ENCODE measurements at places on chromosomes 13 and 19. TPM values are rescaled to one million over a fixed set of nuclear protein-coding genes. Genes with fewer than 3 reads are reported as not detected.
A peak's percentile ranks its signal among the peaks of the same experiment; 100 is the strongest.

The PRKCG gene
- total RNA-seq = not detected

DNA sequence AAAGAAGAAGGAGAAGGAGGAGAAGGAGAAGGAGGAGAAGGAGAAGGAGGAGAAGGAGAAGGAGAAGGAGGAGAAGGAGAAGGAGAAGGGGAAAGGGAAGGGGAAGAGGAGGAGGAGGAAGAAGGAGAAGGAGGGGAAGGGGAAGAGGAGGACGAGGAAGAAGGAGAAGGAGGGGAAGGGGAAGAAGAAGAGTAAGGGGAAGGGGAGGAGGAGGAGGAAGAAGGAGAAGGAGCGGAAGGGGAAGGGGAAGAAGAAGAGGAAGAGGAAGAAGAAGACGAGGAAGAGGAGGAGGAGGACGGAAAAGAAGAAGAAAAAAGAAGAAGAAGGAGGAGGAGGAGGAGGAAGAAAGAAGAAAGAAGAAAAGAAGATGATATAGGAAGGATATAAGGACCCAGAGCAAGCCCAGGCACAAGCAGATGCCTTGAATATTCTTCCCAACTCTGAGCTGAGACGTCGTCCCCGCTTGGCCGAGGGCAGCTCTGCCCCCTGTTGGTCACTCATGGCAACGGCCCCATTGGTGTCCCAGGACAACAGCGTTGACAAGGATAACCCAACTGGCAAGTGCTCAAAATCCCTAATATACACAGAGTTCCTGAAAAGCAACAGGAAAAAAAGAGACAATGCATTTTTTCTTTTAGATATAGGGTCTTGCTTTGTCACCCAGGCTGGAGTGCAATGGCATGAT is 30.6 kb upstream of the IGSF23 start:
- peak; percentile 6 for DNase-seq

DNA sequence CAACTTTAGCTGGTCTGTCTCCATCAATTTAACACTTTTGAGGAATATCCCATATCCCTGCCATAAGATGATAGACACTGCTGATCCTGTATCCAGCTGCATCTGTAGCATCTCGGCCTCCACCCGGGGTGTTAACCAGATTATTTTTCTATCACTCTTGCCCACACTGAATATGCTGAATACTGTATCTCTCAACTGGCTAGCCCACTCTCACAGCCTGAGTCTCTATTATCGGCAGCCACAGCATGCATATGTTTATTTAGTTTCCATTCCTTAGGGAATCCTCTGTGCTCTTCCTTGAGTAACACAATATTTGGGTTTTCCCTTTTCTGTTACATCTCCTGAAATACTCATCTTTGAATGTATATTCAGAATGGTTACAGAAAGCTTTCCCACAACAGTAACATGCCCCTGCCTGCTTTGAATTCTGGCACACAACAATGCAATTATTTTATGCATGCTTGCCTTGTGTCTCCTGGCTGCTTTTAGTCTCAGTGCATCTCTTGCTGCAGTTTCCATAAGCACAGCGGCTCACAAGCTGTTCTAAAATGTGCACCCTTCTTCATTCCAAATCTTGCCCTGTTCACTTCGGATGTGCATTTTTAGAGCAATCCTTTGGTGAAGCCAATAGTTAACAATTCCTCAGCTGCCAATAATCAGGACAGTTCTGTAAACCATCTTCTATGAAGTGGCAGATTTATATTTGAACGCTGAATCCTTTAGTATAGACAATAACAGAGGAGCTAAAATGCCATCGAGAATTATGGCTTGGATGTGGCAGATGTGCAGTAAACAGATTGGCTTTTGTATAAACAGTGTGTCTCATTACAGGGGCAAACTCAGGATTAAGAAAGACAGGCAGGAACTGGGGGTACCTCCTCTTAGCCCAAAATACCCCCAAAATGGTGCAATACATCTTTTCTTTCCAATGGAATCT is 261.9 kb upstream of the SOX21 start:
- no peak for DNase-seq

The TSEN34 gene
- 16.7 TPM for total RNA-seq

DNA sequence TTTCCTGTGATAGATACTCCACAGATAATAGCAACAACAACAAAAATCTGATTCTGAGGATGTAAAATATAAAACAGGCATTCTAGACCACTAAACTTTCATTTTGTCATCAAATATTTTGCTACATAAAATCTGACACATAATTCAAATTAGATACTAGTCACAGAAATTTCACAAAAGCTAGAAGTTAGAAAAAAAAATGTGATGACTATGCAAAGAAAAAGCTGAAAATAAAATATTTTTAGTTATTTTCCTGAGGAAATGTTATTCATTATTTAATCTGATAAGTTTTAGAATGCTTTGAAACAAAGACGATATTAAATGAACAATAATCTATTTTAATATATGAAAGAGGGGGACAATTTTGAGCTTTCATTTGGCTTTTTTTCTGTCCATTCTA is 357.2 kb downstream of the SLITRK6 start:
- no peak for DNase-seq

DNA sequence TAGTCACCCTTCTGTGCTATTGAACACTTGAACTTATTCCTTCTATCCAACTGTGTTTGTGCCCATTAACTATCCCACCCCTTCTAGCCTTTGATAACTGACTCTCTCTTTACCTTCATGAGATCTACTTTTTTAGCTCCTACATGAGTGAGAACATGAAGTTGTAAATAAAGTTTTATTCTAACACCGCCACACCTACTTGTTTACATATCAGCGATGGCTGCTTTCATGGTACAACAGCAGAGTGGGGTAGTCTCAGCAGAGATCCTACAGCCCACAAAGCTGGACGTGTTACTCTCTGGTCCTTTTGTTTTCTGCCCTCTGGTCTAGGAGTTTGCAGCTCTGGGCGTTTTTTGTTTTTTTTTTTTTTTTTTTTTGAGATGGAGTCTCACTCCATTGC is 23.7 kb downstream of the VSTM1 start:
- no peak for DNase-seq

DNA sequence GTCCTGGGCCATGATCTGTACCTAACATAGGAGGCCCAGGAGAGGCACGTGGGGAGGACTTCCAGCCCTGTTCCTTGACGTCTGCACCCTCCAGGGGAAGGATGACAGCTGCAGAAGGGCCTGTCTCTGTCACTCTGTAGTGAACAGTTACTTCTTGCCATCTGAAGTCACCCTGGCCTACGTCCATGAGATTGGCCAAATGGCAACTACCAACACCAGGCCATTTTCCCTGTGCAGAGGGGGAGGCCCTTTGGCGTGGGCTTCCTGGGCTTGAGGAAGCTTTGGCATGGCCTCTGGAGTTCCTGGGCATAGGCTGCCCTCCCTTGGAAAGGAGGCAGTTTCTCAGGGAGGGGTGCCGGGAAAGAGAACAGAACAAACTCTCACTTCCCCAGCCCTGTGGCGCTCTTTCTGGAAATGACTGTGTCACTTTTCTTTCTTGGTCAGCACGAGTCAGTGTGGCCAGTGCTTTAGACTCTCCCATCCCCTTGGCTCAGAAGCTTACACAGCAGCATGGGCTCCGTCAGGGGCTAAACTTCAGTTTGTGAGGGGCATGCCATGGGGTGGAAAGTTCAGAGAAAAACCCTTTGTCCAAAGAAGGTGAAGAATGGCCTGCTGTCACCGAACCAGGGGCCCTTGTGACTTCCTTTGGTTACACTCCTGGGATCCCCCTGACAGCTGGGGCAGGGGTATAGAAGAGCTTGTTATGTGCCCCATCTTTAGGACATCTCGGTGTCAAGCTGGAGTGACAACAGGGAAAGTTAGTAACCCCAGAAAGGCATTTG is 5.3 kb downstream of the CARM1 start:
- DNase-seq = no peak

The ZNF845 gene
- total RNA-seq = 8.0 TPM

The ZNF865 gene
- total RNA-seq = 11.3 TPM

The PRR19 gene
- total RNA-seq = 0.40 TPM

GRCh38 chr19:1762243-1763117 is 9.2 kb downstream of the ONECUT3 start:
- no peak for DNase-seq

- DNase-seq = no peak
Observed at GRCh38 chr19:45294291-45295029, 28.2 kb downstream of the CKM start.

GRCh38 chr13:109131698-109132257 is 502.4 kb downstream of the MYO16 start:
- DNase-seq = peak; percentile 58

Data from OCI-LY7 (cell line).